ENCODE measurements at places on chromosomes 16 and 17.
A peak's percentile ranks its signal among the peaks of the same experiment; 100 is the strongest.

- no peaks in the 10 kb centered on the region for H3K36me3 ChIP-seq
- H3K27me3 ChIP-seq, result no peaks in the 10 kb centered on the region
- H3K4me3 ChIP-seq, result peak overlapping the region; percentile 39
- no peak for DNase-seq
Measured at GRCh38 chr17:45405250-45406086, 27.2 kb downstream of the ARHGAP27 start.

DNA sequence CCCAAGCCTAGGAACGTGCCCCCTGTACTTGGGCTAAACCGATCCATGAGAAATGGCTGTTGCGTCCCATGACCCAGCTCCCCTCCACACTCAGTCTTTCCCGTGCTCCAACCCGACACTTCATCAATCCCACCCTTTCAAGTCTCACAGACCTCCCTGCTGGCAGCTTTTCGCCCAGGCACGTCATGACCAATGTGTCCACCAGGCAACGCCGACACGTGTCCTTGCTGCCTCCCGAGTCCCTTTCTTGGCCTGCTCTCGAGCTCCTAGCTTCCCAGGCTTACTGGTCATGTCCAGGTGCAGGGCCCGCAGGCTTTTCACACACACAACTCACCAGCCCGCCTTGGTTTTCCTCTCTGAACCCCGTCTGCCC is 12.2 kb downstream of the MNT start:
- no peak overlapping the region for H3K4me3 ChIP-seq
- H3K27ac ChIP-seq, result peak overlapping the region; percentile 100
- no peaks in the 10 kb centered on the region for H3K27me3 ChIP-seq
- H3K4me1 ChIP-seq, result peaks cover 52% of the 10 kb centered on the region
- peaks cover 25% of the 10 kb centered on the region for H3K36me3 ChIP-seq
- DNase-seq, result no peak

DNA sequence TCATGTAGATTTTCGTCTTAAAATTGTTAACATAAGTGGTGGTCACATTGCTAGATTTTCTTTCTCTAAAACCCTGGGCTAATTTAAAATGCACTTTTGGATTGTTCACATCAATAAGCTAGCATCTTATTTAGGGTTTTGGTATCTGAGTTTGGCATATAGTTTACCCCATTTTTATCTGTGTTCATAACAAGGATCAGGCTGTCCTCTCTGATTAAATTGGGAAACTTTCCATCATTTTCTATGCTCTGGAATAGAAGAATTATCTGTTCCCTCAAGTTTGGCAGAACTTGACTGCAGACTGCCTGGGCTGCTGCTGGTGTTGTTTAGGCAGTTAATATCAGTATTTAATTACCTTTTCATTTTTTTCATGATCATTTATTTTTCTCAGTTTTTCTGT is 1.8 kb downstream of the SPECC1 start:
- H3K4me1 ChIP-seq, result peaks cover 22% of the 10 kb centered on the region
- no peak overlapping the region for H3K4me3 ChIP-seq
- H3K36me3 ChIP-seq, result no peaks in the 10 kb centered on the region
- no peaks in the 10 kb centered on the region for H3K27me3 ChIP-seq

GRCh38 chr17:36728030-36728991 is 126.9 kb downstream of the MRM1 start:
- no peak for DNase-seq
- H3K27ac ChIP-seq, result no peak overlapping the region
- no peak overlapping the region for H3K4me3 ChIP-seq

- H3K4me3 ChIP-seq, result no peak overlapping the region
- no peak for DNase-seq
- peak overlapping the region; percentile 81 for H3K27ac ChIP-seq
- no peaks in the 10 kb centered on the region for H3K27me3 ChIP-seq
- H3K36me3 ChIP-seq, result peaks cover 8% of the 10 kb centered on the region
- H3K4me1 ChIP-seq, result peaks cover 11% of the 10 kb centered on the region
Measured at GRCh38 chr16:16004314-16004749, 54.9 kb downstream of the ABCC1 start.

DNA sequence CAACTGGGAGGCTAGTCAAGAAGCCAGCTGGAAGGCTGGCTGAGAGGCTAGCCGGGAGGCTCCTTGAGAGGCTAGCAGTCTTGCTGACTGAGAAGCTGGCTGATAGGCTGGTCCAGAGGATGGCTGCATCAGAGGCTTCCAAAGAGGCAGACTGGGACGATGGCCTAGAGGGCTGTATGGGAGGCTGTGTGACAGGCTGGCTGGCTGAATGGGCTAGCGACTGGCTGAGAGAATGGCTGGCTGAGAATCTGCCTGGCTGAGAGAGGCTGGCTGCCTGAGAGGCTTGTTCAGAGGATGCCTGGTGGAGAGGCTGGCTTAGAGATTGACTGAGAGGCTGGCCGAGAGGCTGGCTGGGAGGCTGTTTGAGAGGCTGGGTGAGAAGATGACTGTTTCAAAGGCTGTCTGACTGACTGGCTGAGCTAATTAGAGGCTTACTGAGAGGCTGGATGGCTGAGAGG is 34.8 kb upstream of the ACSM2B start:
- H3K4me3 ChIP-seq, result peak overlapping the region; percentile 6
- H3K27me3 ChIP-seq, result no peaks in the 10 kb centered on the region
- no peak for DNase-seq
- peaks cover 39% of the 10 kb centered on the region for H3K4me1 ChIP-seq
- H3K27ac ChIP-seq, result peak overlapping the region; percentile 57
- H3K36me3 ChIP-seq, result no peaks in the 10 kb centered on the region

GRCh38 chr16:48620445-48620844 is 10.5 kb upstream of the N4BP1 start:
- no peak overlapping the region for H3K4me3 ChIP-seq
- DNase-seq, result no peak
- no peaks in the 10 kb centered on the region for H3K36me3 ChIP-seq
- H3K27me3 ChIP-seq, result no peaks in the 10 kb centered on the region
- no peak overlapping the region for H3K27ac ChIP-seq
- H3K4me1 ChIP-seq, result peaks cover 36% of the 10 kb centered on the region

DNA sequence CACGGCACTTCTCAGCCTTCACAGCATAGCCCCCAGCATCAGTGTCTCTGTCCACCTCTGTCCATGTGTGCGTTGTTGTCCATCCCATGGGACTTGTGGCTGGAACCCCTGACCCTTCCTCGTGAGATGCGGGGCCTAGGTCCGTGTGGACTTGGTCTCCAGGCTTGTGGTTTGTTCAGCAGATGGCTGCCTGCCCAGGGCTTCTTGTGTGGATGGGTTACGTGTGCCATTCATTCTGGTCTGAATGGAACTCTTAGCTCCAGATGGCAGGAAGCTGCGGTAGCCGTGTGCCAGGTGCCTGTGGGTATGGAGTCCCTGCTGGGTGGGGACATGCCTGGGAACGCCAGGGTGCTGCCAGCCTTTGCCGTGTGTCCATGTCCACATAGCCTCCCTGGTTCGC is 31.7 kb upstream of the NUDT16L1 start:
- H3K4me1 ChIP-seq, result peaks cover 23% of the 10 kb centered on the region
- DNase-seq, result no peak
- no peak overlapping the region for H3K4me3 ChIP-seq
- H3K27ac ChIP-seq, result no peak overlapping the region

DNA sequence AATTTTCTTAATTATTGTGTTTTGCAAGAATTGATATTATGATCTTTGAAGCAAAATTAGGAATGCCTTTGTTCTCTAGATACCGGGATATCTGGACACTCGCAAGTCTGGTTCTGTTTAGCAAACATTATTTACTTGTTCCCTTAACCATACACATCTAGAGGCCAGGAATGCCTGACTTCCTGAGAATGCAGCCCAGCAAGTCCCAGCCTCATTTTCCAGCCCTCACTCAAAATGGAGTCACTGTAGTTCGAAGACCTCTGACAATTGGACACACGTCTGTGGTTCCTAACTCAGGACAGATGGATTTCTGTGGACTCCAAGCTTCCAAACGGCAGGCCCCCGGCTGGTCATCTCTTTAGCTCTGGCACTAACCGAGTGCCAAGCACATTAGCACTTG is 355.4 kb upstream of the RBFOX1 start:
- H3K27me3 ChIP-seq, result no peaks in the 10 kb centered on the region
- no peak overlapping the region for H3K27ac ChIP-seq
- H3K36me3 ChIP-seq, result no peaks in the 10 kb centered on the region

DNA sequence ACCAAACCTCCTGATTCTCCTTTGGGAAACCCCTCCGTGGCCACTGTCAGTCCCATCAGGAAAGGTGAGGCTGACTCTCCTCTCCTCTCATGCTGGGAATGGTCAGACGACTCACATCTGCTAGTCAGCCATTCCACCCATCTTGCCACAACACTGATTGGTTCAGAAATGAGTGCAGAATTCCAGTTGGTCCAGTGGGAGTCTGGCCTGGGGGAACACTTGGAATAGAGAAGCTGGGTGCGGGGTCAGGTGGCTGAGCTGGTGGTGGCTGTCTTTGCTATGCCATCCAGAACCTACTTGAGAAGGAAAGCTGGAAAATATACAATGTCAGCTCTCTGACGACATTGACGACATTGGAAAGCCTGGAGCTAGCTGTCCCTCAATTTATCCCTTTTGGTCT is 23.6 kb upstream of the PLLP start:
- peaks cover 32% of the 10 kb centered on the region for H3K4me1 ChIP-seq
- H3K36me3 ChIP-seq, result no peaks in the 10 kb centered on the region
- no peak overlapping the region for H3K27ac ChIP-seq
- no peaks in the 10 kb centered on the region for H3K27me3 ChIP-seq
- no peak for DNase-seq

GRCh38 chr17:64335486-64335885 is 55.2 kb downstream of the PECAM1 start:
- peaks cover 48% of the 10 kb centered on the region for H3K36me3 ChIP-seq
- DNase-seq, result no peak
- H3K27ac ChIP-seq, result no peak overlapping the region
- peaks cover 44% of the 10 kb centered on the region for H3K4me1 ChIP-seq
- no peaks in the 10 kb centered on the region for H3K27me3 ChIP-seq

- no peak for DNase-seq
- H3K27ac ChIP-seq, result no peak overlapping the region
- H3K4me3 ChIP-seq, result no peak overlapping the region
- no peaks in the 10 kb centered on the region for H3K4me1 ChIP-seq
- no peaks in the 10 kb centered on the region for H3K36me3 ChIP-seq
Measured at GRCh38 chr16:53962041-53962440, 258.1 kb downstream of the FTO start.

GRCh38 chr17:5962371-5962770 is 107.8 kb upstream of the WSCD1 start:
- no peaks in the 10 kb centered on the region for H3K4me1 ChIP-seq
- no peak overlapping the region for H3K4me3 ChIP-seq
- H3K27ac ChIP-seq, result no peak overlapping the region
- peaks cover 12% of the 10 kb centered on the region for H3K27me3 ChIP-seq
- no peaks in the 10 kb centered on the region for H3K36me3 ChIP-seq
- DNase-seq, result no peak

- H3K36me3 ChIP-seq, result no peaks in the 10 kb centered on the region
- DNase-seq, result no peak
- H3K27ac ChIP-seq, result no peak overlapping the region
- no peaks in the 10 kb centered on the region for H3K4me1 ChIP-seq
Measured at GRCh38 chr16:7025616-7026190, 306.9 kb upstream of the RBFOX1 start.

DNA sequence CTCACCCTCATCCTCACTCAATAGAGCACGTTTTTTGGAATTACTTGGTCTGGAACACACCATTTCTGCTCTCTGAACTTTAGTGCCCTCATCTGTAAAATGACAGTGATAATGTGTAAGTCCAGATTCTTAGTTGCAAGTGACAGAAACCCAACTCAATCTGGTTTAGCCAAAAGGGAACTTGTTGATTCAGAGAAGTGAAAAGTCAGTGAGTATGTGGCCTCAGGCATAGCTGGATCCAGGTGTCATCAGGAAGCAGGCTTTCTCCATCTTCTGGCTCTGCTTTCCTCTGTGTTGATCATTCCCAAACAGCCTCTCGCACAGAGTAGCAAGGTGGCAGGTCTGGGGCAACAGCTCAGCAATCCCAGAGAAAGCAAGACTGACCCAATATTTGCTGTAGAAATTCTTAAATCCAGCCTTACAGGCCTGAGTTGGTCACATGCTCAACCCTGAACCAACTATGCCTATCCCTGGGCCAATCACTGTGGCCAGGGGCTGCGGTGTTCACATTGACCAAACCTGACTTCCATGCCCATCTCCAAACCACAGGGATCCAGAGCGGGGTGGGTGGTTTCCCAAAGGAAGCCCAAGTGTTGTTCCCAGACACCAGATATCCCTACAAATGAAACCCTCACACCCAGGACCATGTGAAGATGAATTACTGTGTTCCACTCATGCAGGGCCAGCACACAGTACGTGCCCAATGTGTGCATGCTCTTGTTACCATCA is 23.3 kb upstream of the ALKBH5 start:
- no peak overlapping the region for H3K4me3 ChIP-seq
- H3K27ac ChIP-seq, result no peak overlapping the region
